Trophoblast cell (in vitro differentiated cells and primary cell): ENCODE measurements at places on chromosomes 4 and X.

- peak; percentile 1 for DNase-seq
Measured at GRCh38 chrX:120797188-120797851, 78.3 kb downstream of the CT47B1 start.

DNA sequence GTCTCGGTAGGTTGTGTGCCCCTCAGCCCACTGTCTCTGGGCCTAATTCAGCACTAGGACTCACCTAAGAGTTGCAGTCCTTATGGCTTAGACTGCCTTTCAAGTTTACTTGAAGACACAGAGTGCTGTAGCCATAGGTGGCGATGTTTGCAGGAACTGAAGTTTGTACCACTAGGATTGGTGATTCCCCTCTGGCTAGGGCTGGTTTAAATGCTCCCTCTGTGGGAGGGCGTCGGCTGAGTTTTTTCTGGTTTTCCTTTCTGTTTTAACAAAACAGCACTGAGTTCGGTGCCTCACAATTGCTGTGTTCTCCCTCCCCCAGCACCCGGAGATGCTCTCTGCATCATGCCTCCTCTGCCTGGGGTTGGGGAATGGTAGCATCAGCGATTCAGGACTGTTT, 480.9 kb downstream of the PCDH11X start:
- no peak for DNase-seq

DNA sequence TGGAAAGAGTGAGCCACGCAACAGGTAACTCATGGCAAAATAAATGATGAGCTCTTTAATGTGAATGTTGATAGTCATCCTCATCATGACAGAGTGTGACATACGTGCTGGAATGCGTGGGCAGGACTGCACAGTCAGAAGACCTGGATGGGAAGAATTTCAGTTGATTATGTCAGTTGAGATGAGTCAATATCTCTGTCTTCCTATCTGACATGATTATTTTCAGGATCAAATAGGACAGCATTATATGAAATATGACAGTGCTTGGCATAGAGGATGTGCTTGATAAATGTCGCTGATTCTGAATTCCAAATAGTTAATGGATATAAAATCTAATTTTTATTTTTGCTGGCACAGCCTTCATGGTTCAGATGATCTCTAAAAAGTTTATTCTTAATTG, 95.1 kb downstream of the IL15 start:
- DNase-seq: peak; percentile 9

- DNase-seq: no peak
Measured at GRCh38 chrX:155766321-155766720, 114.8 kb upstream of the VAMP7 start.
